PC-9 (cell line): ENCODE measurements at places on chromosomes 7 and 10.
A peak's percentile ranks its signal among the peaks of the same experiment; 100 is the strongest.

GRCh38 chr10:80472234-80473095, 18.4 kb downstream of the TSPAN14 start:
- DNase-seq = peak; percentile 85

GRCh38 chr7:98217623-98218582, 6.7 kb downstream of the BHLHA15 start:
- no peak for DNase-seq

DNA sequence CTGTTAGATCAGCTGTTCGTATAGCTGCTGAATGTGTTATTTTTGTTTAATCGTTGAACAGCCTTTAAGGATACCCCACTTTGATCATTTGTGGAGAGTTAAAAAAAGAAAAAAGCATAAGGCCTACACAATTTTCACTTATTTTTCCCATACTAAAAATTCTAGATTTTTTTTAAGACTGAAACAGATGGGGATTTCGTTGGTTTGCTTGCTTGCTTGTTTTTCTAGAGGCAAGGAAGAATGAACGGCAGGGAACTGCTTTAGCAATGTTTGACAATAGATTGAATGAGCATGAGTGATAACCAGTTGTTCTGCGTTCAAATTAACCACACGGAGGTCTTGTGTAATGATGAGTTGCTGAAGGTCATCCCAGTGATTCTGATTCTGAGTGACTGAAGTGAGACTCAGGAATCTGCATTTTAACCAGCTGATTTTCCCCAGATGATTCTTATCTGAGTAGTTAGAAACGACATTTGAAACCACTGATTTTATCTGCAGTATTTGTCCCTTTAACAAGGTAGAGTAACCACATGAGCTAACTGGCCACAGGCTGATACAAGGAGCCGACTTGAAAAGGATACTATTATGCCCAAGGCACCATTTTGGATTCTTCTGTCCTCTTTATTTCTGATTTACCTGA, 85.9 kb downstream of the GPR37 start:
- DNase-seq = no peak

DNA sequence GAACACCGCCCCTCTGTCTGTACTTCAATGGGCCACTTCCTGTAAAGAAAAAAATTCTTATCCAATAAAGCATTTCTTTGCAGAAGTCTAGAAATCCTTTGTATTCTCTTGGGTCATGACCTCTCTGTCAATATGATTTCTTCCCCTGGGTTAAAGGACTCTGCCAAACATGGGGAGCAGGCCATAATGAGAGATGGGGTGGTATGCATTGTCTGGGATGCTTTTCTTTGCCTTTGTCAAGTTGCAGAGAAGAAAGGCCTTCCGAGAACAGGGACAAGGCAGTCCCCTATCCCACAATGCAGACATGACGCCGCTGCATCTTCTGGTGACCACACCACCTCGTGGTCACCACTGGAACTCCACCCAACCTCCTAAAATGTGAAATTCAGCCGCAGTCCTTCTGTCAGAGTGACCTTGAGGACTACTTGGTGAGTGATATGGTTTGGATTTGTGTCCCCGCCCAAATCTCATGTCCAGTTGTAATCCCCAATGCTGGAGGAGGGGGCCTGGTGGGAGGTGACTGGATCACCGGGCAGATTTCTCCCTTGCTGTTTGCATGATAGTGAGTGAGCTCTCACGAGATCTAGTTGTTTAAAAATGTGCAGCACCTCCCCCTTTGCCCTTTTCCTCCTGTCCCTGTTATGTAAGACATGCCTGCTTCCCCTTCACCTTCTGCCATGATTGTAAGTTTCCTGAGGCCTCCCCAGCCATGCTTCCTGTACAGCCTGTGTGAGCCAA, 15.2 kb upstream of the FRMPD2 start:
- peak; percentile 50 for DNase-seq

- no peak for DNase-seq
Measured at GRCh38 chr7:148473703-148474480, 116.7 kb upstream of the C7orf33 start.
